ENCODE measurements at places on chromosomes 13 and 19. TPM values are rescaled to one million over a fixed set of nuclear protein-coding genes. Genes with fewer than 3 reads are reported as not detected.

GRCh38 chr13:62137629-62138405 lies 722.2 kb upstream of the PCDH20 start:
- DNase-seq: no peak

- DNase-seq: peak; percentile 78
Measured at GRCh38 chr13:73778242-73778864, 355.9 kb downstream of the KLF12 start.

- no peak for DNase-seq
Measured at GRCh38 chr13:28049880-28050875, 50.2 kb downstream of the FLT3 start.

DNA sequence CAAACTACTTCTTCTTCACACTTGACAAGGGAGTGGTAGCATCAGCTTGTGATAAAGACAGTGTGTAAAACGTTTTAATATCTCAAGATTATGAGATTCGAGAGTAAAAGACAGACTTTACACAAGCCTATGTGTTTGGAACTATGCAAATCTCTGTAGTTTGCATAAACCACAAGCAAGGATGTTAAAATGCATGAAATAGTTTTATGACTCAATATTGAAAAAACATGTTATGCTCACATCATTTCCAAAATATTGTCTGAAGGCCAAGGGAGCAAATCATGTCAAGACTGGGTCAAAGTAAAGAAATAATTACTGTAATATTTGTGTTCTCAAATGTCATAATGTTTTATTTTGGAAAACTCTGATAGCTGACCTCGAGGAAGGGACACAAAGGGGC lies 316.8 kb upstream of the KLF12 start:
- no peak for DNase-seq

Gene CEACAM16
- polyA plus RNA-seq: not detected

Data from HepG2 (cell line).